ENCODE measurements at places on chromosomes 4 and X.

DNA sequence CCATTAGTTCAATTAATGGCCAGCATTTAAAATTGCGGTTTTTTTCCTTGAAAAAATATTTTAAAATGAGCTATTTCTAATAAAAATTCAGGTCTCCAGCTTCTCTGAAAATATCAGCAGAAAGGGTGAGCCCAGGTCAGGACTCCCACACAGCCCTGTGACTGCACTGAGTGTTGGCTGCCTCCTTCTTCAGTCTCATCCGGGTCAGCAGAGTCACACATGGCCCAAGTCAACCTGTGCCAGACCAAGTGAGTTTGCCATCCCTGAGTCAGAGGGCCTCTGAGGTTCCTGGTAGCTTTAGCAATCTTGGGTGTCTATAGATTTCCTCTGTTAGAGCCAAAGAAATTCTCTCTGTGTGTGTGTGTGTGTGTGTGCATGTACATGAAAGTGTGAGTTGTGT, 22.1 kb upstream of the MSX1 start:
- no peak for DNase-seq

GRCh38 chrX:12947545-12948235, 27.2 kb upstream of the TMSB4X start:
- no peak for DNase-seq

DNA sequence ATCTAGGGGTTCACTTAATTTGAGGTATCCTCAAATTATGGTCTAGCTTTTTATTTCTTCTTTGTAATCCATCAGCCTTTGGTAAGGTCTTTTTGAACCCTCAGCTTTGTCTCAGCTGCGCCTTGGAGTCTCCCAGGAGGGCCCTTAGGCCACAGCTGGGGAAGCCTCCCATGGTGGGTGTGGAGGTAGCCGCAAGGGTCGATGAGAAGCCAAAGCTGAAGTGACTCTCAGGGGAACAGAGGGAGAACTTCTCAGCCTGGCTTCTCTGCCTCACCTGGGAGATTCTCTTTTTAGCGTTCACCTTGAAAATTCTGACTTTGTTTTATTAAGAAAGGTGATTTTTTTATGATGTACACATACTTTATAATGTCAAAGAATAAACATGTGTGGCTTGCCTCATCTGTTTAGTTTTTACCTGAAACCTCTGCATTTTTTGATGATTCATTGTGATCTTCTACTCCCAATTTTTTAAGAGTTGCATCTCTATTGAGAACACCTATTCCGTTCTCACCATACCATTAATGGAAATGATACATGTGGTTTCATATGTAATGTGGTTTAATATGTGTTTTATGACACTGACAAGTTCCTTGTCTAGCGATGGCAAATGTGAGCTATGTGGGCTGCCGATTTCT, 25.6 kb upstream of the SLC25A4 start:
- DNase-seq: no peak

GRCh38 chr4:186942758-186943377, 219.2 kb upstream of the FAT1 start:
- DNase-seq: no peak

GRCh38 chrX:150731795-150732194, 38.6 kb downstream of the MTMR1 start:
- peak; percentile 33 for DNase-seq

DNA sequence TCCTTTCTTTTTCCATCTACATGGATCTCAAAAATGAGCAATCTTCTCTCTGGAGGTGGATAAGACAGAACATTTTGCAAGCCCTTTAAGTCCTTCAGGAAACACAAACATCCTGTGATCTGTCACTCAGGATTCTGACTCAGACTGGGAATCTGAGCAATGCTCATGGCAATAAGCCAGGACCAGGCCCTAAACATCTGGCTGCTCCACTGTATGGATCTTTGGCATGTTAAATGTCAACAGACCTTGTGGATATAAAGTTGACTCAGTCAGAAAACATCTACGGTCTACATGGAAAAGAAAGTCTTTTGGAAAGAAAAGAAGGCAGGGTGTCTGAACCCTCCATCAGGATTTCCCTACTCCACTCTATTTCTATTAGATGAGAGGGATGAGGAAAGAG, 17.8 kb upstream of the CHIC2 start:
- no peak for DNase-seq

- no peak for DNase-seq
These were observed 38.2 kb downstream of the STARD8 start for GRCh38 chrX:68685685-68686084.

- DNase-seq: no peak
These were observed 1.2 kb downstream of the CTSO start for GRCh38 chr4:155952501-155952901.

- DNase-seq: no peak
These were observed 217.9 kb upstream of the GPC4 start for GRCh38 chrX:133633162-133633561.

DNA sequence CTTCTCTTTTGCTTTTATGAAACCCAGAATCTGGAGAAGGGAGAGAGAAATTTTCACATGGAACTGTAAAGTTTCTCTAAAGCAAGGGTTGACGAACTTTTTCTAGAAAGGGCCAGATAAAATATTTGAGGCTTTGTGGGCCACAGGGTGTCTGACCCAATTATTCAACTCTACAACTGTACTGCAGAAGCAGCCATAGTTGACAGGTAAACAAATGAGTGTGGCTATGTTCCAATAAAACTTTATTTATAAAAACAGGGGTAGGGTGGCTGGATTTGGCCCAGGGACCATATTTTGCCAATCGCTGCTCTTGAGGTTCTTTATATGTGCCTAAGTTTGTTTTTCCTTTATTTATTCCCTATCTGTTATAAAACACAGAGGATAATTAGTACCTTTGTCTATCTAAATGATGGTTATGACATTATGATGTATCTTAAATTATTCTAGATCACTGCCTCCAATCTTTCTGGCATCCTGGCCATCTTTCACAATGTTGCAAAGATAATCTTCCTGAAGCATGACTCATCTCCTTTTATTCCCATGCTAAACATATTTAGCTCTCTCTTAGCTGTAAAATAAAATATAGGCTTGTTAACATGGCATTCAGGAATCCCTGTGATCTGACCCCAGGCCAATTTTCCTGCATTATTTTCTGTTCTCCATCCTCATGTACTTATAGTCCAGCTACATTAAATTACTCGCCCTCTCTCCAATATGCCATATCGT, 106.8 kb upstream of the CBLL2 start:
- no peak for DNase-seq

GRCh38 chr4:7473081-7473480, 38.4 kb upstream of the PSAPL1 start:
- DNase-seq: no peak

GRCh38 chrX:107672955-107673378, 44.7 kb downstream of the PRPS1 start:
- peak; percentile 71 for DNase-seq

DNA sequence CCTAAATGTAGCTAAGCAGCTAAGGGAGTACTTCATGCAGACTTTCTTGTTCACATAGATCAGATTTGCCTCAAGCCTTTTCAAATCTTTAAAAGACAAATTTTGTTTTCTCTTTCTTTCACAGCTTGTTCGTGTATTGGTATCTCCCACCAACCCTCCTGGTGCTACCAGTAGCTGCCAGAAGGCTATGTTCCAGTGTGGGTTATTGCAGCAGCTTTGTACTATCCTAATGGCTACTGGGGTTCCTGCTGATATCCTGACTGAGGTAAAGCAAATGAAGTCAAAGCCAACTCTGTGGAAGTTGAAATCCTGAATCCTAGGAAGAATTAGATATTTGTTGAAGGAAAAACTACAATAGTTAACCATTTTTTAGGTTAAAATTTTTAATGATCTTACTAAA, 62.6 kb downstream of the USO1 start:
- DNase-seq: no peak

DNA sequence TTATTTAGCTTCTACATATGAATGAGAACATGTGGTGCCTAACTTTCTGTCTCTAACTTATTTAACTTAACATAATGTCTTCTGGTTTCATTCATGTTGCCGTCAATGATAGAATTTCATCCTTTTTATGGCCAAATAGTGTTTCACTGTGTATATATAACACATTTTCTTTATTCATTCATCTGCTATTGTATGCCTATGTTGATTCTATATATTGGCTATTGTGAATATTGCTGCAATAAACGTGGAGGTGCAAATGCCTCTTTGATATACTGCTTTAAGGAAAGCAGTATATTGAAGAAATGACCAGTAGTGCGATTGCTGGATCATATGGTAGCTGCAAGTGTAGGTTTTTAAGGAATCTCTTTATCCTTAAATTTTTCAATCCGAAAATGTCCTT, 10.0 kb upstream of the CSN1S1 start:
- DNase-seq: no peak

DNA sequence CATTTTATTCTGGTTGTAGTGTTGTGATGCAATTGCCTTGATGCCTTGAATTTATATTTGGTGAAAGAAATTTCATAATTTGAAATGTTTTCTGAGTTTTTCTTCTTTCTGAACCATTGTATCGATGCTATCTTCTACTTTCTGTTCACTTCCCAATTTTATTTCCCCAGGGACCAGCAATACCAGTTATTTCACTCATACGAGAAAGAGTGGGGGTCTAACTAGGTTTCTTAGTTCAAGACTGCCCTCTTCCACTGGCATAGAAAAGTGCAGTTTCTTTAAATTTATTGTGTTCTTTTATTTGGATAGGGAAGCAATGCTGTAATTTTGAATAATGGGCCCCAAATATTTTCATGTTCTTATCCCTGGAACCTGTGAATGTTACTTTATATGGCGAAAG, 544.0 kb upstream of the ADGRL3 start:
- no peak for DNase-seq

DNA sequence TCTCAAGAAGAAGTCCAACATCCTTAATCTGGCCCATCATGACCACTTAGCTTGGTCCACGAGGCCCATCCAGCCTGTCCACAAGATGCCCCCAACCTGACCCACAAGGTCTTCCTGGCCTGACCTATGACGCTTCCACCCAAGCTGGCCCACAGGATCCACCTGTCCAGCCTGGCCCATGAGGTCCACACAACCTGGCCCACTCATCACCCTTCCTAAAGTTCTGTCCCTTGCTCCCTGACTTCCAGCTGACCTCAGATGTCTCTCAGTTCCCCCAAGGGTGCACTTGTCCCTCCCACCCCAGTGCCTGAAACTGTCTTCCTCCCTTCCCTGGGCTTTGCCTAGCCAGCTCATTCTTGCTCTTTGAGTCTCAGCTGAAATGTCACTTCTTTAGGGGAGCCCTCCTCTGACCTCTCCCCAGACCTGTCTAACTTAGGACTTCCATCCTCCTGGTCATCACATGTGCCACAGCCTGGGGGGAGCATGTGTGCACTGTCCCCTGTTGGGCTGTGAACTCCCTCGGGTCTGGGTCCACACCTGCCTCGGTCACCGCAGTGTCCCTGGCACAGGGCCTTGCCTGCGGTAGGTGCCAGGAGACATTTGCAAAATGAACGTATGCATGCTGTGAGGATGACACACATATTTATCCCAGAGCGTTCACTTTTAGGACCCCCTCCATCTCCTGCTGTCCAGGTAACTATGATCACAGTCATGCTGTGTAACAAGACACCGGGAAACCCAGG, 61.7 kb downstream of the EVC start:
- DNase-seq: no peak

All from activated naive CD8-positive, alpha-beta T cell treated with anti-CD3 and anti-CD28 coated beads, Interleukin-2, amount 50 U/mL, for 24 hours (primary cell).